ENCODE measurements at places on chromosomes 7 and 10.
A peak's percentile ranks its signal among the peaks of the same experiment; 100 is the strongest.

GRCh38 chr7:5193880-5194279 lies 3.8 kb downstream of the WIPI2 start:
- no peak for DNase-seq

DNA sequence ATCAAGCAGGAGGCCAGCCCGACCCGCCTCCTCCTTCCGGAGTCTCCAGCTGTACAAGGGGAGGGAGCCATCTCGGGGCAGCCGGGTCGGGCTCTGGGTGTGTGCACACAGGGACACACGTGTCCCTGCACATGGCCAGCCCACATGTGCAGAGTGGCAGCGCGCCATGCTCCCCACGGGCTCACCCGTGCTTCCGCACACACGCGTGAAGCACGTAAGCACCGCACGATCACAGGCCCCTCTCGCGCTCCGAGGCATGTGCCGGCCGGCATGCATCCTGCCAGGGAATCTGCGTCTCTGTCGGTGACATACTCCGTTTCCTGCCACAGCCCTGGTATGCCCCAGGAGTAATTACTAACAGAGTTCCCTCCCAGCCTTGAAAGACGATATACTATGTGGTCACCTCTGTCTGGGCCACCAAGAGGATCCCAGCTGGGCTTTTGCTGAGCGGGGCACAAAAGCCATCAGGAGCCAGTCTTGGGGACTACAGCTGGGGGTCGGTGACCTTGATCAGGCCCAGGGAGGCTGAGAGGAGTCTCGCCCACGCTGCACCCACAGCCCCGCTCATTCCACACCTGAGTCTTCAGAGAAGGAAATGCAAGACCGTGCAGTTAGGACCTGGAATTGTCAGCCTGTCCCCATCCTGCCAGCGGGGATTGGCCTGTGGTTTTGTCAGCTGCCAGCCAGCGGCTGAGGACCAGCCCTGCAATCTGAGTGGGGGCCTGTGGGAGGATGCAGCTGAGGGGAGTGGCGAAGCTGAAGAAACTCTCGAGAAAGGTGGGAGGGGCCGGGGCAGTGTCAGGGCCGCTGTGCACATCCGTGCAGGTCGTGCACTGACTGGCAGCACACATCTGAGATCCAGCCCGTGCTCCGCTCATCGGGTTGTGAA lies 11.0 kb upstream of the LFNG start:
- no peak for DNase-seq

DNA sequence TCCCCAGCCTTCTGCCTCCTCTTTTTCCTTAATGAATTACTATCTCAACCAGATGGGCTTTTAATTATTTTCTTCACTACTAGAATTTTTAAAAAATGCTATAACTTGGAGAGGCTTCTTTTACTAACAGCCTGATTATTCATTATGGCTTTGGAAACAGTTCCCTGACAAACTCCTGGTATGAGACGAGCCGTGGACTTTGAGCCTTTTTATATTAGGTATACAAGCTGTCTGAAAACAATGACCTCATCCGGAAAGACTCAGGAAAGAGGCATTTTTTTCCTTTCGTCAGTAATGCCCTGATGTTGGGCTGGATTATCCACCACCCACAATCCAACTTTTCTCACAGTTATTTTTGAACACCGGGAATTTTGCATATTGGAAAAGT lies 26.7 kb upstream of the ABLIM1 start:
- DNase-seq = no peak

DNA sequence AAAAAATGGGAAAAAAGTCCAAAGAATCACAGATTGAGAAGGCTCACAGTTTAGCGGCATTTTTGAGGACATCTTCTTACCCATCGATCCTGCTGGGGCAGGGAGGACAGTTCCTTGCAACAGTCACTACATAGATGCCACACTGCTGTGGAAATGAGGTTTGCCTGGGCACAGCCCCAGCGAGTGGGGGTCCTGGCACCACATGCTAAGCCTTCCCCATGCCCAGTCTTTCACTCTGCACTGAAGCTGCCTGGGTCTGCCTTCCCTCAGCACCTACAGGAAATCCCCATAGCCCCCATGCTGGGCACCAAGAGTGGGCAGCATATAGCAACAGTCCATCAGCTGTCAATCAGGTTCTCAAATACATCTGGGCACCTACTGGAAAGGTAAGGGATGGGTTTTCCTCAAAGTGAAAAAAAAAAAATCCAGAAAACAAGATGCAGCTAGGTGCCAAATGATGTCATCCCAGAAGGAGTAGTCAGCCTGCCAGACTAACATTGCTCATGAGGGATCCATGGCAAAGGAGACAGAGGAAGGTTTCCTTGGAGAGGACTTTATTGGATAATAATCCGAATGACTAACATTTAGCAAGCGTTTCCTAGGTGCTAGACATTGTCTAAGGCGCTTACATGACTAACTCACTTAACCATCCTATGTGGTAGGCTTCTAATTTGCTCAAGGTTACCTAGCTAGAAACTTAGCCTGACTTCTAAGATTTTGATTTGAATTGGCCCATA lies 125.7 kb upstream of the CXCL12 start:
- DNase-seq = no peak

- no peak for DNase-seq
These were observed 95.3 kb upstream of the CARD11 start for GRCh38 chr7:3138997-3139396.

- DNase-seq = no peak
These were observed 80.0 kb downstream of the CELF2 start for GRCh38 chr10:11097686-11098085.

GRCh38 chr10:34275626-34276130 lies 539.4 kb downstream of the PARD3 start:
- DNase-seq = no peak

DNA sequence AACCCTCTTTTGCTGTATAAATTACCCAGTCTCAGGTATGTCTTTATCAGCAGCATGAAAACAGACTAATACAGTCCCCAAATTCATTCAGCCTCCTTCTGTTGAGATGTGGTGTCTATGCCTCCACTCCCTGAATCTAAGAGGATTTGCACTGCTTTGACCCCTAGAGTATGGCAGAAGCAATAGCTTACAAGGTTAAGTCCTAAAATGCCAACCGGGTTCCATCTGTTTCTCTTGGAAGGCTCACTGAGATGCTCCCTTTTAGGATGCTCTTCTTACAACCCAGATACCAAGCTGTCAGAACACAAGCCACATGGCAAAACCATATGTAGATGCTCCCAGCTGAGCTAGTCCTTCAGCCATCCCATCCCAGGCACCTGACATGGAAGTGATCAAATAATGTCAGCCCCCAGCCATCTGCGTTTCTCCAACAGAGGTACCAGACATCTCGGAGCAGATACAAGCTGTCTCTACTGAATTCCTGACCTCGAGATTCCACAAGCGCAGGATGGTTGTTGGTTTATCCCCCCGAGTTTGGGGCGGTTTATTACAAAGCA lies 20.2 kb downstream of the CALN1 start:
- no peak for DNase-seq

- DNase-seq = no peak
These were observed 105.5 kb downstream of the TRIM24 start for GRCh38 chr7:138565451-138566114.

- peak; percentile 58 for DNase-seq
These were observed 2.7 kb downstream of the KCNIP2 start for GRCh38 chr10:101840741-101841453.

- DNase-seq = no peak
These were observed 38.5 kb downstream of the CRTAC1 start for GRCh38 chr10:97991871-97992270.

- DNase-seq = no peak
These were observed 48.1 kb downstream of the CDC123 start for GRCh38 chr10:12243864-12244620.

DNA sequence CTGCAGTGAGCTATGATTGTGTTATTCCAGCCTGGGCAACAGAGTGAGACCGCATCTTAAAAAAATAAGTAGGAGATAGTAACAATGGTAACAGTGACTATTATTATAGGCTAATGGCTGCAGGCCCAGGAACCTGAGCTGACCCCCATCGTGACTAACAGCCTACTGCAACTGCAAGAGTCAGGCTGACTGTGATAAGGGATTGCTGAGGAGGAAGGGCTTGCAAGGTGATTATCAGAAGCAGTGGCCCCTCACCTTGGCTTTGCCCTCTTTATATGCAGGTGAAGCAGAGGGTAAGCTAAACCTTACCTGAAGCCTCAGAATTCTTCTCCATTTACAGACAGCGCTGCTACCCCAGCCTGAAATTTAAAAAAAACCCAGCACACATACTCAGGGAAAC lies 83.9 kb upstream of the SDK1 start:
- no peak for DNase-seq

DNA sequence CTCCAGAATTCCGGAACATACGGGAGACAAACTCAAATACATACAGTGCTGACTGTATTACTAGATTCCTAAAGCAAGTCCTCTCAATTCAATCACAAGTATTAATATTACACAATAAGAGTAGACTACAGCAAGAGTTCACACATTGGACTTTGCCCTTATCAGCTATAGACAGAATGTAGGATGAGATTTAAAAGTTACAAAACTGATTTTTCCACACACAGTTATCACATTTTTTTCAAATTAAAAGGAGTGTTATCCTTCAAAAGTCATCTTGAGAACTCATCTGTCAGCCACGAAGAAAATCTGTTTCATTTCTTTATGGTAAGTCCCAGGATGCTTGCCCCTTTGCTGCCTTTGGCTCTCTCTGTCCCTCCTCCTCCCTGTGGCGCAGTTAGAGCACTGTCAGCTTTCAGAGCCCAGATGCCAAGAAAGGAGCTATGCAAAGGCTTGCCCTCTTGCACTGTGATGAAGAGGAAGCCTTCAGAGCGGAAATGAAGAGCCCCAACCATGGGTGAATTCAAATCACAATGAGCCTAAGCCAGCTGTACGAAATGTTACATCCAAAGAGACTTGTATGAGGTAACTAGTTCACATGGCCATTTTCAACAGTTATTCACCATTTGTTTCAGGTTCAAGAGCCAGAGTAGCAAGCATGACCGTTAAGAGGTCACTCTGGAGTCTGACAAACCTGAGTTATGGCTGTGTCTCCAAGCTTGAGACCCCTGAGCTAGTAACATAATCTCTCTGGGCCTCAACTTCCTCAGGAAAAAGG lies 10.7 kb downstream of the NCOA4 start:
- DNase-seq = no peak

GRCh38 chr7:105016709-105017656 lies 3.0 kb downstream of the KMT2E start:
- DNase-seq = no peak

- no peak for DNase-seq
These were observed 30.6 kb upstream of the GALNTL5 start for GRCh38 chr7:151925446-151926335.

DNA sequence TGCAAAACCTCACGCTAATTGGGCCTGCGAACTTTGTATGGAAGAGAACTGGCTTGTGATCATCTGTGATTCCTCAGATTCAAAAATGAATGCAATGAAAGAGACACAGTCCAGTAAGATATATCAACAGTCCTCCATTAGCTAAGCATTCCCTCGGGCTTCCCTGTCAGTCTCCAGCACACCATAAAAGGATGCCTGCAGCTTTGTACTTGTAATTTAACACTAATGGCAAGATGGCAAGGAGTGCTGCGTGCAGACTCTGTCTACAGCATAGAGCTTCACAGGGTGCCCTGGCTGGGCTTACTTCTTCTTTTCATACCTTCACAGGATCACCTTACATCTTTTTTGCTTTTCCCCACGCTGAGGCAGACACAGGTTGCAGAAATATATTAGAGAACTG lies 200.0 kb downstream of the GFRA1 start:
- no peak for DNase-seq

GRCh38 chr7:127582361-127582760 lies 3.0 kb downstream of the GCC1 start:
- DNase-seq = no peak

GRCh38 chr10:78960316-78960800 lies 108.4 kb upstream of the ZMIZ1 start:
- DNase-seq = no peak

DNA sequence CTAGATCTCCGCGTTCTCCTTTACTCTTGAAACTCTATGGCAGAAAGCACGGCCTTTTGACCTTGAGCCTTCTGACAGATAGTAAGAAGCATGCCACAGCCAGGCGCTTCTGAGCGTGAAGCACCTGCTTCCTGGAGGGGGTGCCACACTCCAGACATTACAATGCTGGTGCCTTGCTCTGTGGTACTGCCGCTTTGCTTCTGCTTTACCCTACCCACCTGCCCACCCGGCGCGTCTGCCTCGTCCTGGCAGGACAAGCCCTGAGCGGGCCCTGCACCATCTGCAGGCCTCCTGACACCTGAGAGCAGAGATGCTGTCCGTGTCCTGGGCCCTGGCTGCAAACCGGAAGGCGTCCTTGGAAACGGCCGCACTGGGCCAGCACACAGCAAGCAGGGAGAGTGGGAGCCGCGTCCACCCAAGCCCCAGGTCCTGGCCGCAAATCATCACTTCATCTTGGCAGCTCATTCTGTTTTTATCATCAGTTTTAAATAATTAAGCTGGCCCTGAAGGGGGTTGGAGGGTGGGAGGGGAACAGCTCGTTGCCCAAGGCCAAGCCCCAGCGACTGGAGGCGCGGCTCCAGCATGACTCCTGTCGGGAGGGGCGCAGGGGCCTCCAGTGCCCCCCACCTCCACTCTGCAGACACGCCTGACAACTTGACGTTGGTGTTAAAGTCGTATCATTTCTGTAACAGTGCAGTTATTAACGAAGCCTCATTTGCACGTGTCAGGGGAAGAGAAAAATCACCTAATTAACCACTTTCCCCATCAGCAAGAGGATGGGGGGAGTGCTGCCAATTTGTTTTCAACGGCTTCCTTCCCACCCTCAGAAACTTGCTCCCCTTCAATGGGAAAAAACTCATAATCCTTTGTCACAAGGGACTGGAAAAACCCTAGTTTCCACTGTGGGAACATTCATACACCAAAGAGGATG lies 132.2 kb downstream of the MAD1L1 start:
- DNase-seq = no peak

DNA sequence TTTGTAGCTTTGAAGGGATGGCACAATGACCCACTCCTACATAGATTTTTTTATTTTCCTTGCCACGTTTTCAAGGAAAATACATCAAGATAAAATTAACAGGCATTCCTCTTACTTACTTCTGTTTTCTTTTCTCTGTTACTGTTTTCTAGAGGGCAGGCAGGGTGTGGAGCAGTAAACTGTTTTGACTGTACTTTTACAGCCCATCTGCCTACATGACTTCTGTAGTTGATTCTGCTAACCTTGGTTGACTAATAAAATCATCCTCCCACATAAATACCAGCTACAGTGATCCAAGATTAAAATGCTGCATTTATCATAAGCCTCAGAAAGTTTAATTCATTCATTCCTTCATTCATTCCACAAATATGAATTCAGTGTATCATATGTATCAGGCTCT lies 158.5 kb downstream of the TRIL start:
- DNase-seq = no peak

DNA sequence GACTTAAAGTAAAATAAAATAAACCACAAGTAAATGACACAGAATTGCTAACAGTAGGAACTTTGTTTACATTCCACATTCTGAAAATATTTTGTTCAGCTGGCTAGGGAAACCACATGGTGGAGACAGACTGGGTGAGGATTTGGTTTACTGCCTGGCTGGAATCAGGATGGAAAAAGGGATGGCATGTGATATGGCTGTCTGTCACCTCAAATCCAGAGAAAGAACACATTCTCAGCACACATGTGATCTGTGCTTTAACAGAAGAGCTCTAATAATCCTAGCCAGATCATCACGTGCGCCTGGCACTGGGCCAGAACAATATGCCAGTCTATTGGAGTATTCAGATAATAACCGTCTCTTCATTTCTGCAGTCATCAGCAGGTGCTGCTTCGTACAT lies 90.9 kb upstream of the PIP4K2A start:
- DNase-seq = no peak

GRCh38 chr7:127882313-127882920 lies 148.8 kb downstream of the LRRC4 start:
- no peak for DNase-seq
